ENCODE measurements at places on chromosomes 11 and 22. TPM values are rescaled to one million over a fixed set of nuclear protein-coding genes. Genes with fewer than 3 reads are reported as not detected.

The MEI1 gene
- total RNA-seq, result 28.4 TPM

The B4GAT1 gene
- total RNA-seq, result 5.8 TPM

The BACE1 gene
- 0.62 TPM for total RNA-seq

The CALCA gene
- total RNA-seq, result not detected

The CRYBB2 gene
- not detected for total RNA-seq

The DCDC1 gene
- total RNA-seq, result not detected
